ENCODE measurements at places on chromosomes 7 and 10. TPM values are rescaled to one million over a fixed set of nuclear protein-coding genes. Genes with fewer than 3 reads are reported as not detected.

SEMA3A gene
- 4.5 TPM for total RNA-seq

CADPS2 gene
- total RNA-seq = 0.03 TPM

FANK1 gene
- total RNA-seq = 1.8 TPM

CHAT gene
- not detected for total RNA-seq

ARHGAP22 gene
- 3.4 TPM for total RNA-seq

WDFY4 gene
- total RNA-seq = 0.07 TPM

ERVW-1 gene
- total RNA-seq = not detected

Data from A549 treated with AZD2906 at 1 μM for 4 hours (cell line).